RPMI7951 (cell line): ENCODE measurements at places on chromosomes 5 and 9.
A peak's percentile ranks its signal among the peaks of the same experiment; 100 is the strongest.

DNA sequence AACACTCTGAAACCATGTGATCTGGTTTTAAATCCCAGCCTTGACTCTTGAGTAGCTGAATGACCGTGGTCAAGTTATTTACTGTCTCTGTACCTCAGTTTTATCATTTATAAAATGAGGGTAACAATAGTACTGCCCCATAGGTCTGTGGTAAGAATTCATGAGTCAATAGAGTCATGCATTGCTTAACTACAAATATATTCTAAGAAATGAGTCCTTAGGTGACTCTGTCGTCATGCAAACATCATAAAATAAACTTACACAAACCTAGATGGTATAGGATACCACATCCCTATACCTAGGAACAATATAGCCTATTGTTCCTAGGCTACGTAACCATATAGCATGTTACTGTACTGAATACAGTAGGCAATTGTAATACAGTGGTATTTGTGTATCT, 20.3 kb upstream of the ABCA1 start:
- no peak for DNase-seq

- DNase-seq, result no peak
These were observed 59.4 kb upstream of the ERBIN start for GRCh38 chr5:65866837-65867521.

- DNase-seq, result peak; percentile 87
These were observed 95.1 kb downstream of the ANXA2R start for GRCh38 chr5:42944989-42945388.

- DNase-seq, result peak; percentile 6
These were observed 107.0 kb downstream of the ZNF354C start for GRCh38 chr5:179166886-179167841.

DNA sequence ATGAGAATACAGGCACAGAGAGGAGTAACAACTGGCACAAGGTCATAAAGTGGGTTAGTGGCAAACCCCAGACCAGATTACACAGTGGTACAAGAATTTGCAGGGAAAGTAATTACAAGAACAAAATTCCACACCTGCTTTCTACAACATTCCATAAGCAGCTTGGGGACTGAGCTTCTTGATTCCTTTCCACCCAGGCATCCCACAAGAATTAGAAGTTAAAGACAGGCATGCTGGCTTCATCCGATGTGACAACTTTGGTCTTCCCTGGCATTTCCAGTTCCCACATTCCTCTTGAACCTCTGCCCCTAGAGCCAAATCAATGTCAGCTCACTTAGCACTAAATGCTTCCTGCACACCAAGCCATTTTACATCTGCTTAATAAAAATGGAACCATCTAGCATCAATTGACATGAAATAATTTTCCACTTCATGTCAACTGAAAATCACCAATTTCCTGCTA, 435.8 kb upstream of the PAPPA start:
- peak; percentile 63 for DNase-seq
